ENCODE measurements at places on chromosomes 5 and 9.

DNA sequence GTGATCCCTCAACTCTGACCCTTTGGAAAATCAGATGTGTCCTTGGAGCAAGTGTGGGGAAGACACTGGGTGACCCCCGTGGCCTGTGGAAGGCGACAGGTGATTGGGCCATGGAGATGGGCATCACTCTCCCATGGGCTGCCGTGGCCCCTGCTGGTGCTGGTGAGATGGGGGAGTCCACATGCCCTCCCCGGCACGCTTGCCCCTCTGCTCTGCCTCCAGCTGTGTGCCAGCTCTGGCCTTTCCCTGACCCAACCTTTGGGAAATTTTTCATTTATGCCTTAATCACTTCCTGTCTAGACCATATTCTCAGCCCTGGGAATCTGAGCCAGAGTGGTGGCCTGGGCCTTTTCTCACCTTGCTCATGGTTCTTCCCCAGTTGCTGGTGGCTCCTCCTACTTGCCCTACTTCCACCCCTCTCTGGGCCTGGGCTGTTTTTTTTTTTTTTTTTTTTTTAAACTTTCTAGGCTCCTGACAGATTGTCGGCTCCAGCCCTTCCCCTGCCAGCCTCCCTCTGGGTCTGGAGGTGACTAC, 56.6 kb downstream of the RGS3 start:
- DNase-seq = peak; percentile 37

- DNase-seq = no peak
These were observed 80.1 kb upstream of the TNFAIP8 start for GRCh38 chr5:119275601-119276173.

DNA sequence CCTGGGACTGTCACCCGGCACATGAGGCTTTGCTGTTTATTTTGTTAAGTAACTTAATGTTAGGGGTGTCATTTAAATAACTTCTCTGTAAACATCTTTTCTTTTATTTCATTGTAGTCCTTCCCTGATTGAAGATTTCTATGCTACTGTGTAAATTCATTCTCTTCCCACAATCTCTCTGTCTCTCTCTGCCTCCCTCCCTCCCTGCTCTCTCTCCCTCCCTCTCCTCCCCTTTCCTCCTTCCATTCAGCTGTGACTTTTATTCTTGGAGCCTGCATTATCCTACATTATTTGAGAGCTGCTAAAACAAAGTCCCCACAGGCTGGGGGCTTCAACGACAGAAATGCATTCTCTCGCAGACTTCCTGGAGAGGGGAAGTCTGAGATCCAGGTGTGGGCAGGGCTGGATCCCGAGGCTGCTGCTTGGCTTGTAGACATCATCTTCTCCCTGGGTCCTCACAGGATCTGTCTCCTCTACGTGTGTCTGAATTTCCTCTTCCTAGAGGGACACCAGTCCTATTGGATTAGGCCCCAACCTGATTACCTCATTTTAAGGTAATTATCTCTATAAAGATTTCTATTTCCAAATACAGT, 18.4 kb downstream of the UBE2QL1 start:
- DNase-seq = no peak

- DNase-seq = peak; percentile 65
These were observed 2.1 kb upstream of the PCDHGA1 start for GRCh38 chr5:141328231-141328630.

DNA sequence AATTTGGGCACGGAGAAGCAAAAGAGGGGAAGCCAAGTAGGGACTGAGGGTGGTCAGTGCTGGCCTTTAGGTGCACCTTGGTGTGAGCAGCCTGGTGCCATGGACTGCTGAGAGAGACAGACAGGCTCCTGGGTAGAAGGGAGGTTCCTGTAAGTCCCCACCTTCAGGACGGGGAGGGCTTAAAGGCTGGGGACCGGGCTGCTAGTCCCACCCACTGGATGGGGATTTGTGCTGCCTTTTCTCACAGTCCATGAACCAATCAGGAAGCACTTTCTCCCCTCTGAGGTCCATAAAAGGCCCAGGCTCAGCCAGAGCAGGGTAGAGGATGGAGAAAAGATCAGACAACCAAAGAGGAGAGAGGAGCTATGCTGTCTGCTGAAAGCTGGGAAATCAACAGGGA, 15.2 kb downstream of the CDC25C start:
- DNase-seq = no peak

- DNase-seq = no peak
These were observed 41.4 kb upstream of the RNU6ATAC start for GRCh38 chr9:134205672-134206310.

DNA sequence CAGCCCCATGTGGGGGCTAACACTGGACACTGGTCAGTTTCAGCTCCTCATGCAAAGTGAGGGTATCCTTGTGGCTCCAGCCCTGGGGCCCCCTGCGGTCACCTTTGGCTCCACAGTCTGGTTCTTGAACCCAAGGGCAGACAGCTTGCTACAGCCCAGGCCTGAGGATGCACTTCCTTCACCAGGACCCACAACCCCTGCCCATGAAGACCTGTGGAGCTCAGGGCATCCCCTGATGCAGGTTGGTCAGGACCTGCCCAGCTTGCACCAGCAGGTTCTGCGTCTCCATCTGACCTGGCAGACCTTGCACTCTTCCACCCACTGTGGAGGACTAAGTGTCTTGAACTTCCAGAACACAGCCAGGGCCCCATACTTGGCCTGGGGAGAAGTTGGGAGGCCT, 3.7 kb upstream of the MRNIP start:
- DNase-seq = no peak

GRCh38 chr5:56080375-56081052, 85.8 kb upstream of the IL6ST start:
- DNase-seq = no peak

DNA sequence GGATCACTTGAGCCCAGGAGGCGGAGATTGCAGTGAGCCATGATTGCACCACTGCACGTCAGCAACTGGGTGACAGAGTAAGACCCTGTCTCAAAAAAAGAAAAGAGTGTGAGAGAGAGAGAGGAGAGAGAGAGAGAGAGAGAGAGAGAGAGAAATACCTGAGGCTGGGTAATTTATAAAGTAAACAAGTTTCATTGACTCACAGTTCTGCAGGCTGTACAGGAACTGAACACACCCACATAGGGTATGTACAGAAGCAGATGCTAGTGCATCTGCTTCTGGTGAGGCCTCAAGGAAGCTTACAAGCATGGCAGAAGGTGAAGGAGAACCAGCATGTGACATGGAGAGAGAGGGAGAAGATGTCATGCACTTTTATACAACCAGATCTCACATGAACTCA, 46.4 kb upstream of the CHD1 start:
- DNase-seq = no peak

DNA sequence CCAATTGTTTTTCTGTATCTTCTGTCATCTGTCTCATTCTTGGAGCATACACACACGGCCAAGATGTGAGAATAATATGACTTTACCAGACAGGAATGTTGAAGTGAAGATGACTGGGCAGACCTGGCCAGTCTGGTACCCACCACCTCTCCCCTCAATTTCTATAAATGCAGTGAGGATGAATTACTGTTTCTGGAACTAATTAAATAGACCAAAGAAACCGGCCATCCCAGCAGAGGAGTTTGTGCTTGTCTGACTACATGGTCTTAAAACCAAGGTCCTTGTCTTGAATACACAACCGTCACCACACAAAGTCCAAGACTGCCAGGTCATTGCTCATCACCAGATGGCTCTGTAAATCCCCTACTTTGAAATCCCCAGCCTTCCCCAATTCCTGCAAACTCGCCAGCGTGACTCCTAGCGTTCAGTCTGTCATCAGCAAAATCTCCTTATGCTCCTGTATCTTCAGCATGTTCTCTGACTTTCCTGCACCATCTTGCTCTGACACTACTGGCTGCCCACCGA, 147.2 kb downstream of the PDE4D start:
- no peak for DNase-seq

GRCh38 chr9:131500939-131501541, 1.7 kb upstream of the POMT1 start:
- peak; percentile 57 for DNase-seq

- DNase-seq = no peak
These were observed 24.3 kb downstream of the NUP214 start for GRCh38 chr9:131149688-131150053.

- DNase-seq = no peak
These were observed 217.6 kb downstream of the TMEM167A start for GRCh38 chr5:82859451-82860140.

- no peak for DNase-seq
These were observed 145.4 kb upstream of the IER5L start for GRCh38 chr9:129323376-129323998.

DNA sequence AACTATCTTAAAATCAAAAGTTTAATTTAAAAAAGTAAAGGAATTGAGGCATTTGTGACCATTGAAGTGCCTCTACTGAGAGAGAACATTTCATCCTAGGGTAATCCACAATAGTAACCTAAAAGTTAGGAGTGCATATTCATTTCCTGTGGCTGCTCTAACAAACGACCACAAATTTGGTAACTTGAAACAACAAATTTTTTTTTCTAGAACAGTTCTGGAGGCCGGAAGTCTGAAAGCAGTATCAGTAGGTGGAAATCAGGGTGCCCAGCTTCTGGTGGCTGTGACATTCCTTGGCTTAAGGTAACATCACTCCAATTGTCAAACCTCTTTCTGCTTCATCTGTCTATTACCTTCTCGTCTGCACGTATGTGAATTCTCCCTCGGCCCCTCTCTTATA, 67.1 kb upstream of the SSBP2 start:
- DNase-seq = no peak

GRCh38 chr9:6098431-6098830, 83.0 kb upstream of the RANBP6 start:
- DNase-seq = no peak

All from NK-92 treated with Interleukin-12 subunit alpha and Interleukin-12 subunit beta, amount 100 ng/mL, for 24 hours (cell line).